Daoy (cell line): ENCODE measurements at places on chromosomes 6 and 20. TPM values are rescaled to one million over a fixed set of nuclear protein-coding genes. Genes with fewer than 3 reads are reported as not detected.

- DNase-seq: no peak
These were observed 28.1 kb downstream of the ACTR5 start for GRCh38 chr20:38776363-38776762.

GRCh38 chr6:147176795-147177194 is 27.4 kb upstream of the STXBP5 start:
- DNase-seq: no peak

DNA sequence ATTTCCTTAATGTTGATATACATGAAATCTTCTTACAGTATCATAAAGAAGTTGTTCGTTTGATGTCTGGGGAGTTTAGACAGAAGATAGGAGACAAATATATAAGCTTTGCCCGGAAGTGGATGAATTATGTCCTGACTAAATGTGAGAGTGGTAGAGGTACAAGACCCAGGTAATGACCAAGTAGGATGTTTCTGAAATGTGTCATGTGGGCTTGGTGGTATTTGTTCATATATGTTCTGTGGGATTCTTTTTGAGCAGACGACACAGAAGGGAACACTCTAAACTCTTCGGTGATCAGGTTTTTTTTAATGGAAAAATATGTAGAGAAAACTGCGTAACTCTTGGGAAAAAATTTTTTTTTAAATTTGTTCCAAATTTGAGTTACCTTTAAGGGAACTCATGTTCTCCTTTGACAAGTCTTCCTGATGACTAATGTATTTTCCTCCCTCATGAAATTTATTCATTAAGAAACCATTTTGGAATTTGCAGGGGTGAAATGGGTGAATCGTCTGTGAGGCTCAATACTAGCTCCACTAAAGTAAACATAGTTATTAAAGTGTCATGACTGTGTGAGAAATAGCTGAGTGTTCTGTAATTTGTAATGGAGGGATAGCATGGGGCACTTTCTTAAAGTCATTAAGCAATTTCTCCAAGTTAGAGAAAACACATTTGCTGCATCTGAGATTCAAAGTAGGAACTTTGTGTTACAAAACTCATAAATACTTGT is 100.6 kb downstream of the MAP3K4 start:
- DNase-seq: no peak

DNA sequence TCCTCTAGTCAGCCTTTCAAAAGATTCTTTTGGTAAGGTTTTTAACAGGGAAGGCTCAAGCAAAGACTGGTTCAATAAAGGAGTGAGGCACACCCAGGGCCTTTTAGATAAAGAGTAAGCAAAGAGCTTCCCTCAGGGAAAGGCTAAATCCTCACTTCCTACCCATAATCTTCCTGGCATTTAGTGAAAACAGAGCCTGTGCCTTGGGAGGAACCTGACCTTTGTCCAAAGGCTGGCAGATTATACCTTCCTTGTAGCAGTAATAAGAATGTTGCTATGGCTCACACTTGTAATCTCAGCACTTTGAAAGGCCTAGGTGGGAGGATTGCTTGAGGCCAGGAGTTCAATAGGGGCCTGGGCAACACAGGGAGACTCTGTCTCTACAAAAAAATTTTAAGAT is 280.1 kb upstream of the PLCB4 start:
- DNase-seq: no peak

GRCh38 chr6:46367354-46368168 is 123.7 kb downstream of the RCAN2 start:
- no peak for DNase-seq

GRCh38 chr6:154611241-154611640 is 100.8 kb upstream of the CNKSR3 start:
- DNase-seq: no peak

- DNase-seq: no peak
These were observed 138.4 kb downstream of the ELOVL4 start for GRCh38 chr6:79808921-79809320.

DNA sequence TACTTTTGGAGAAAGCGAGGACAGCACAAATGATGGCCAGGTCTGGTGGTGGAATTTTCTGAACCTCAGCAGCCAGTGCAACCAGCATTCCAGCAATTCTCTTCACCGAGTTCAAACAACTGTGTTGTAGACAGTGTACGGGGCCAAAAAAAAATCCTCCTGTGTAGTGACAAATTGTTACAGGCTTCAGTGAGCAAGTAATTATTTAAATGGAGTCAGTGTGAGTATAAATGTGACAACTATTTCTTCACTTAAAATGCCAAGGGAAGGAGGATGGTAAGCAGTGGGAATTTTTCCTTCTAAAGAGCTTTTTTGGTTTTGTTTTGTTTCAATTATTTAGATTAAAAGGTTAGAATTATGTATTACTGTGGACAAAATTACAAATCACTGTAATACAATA is 154.1 kb downstream of the TMEM242 start:
- DNase-seq: no peak

DNA sequence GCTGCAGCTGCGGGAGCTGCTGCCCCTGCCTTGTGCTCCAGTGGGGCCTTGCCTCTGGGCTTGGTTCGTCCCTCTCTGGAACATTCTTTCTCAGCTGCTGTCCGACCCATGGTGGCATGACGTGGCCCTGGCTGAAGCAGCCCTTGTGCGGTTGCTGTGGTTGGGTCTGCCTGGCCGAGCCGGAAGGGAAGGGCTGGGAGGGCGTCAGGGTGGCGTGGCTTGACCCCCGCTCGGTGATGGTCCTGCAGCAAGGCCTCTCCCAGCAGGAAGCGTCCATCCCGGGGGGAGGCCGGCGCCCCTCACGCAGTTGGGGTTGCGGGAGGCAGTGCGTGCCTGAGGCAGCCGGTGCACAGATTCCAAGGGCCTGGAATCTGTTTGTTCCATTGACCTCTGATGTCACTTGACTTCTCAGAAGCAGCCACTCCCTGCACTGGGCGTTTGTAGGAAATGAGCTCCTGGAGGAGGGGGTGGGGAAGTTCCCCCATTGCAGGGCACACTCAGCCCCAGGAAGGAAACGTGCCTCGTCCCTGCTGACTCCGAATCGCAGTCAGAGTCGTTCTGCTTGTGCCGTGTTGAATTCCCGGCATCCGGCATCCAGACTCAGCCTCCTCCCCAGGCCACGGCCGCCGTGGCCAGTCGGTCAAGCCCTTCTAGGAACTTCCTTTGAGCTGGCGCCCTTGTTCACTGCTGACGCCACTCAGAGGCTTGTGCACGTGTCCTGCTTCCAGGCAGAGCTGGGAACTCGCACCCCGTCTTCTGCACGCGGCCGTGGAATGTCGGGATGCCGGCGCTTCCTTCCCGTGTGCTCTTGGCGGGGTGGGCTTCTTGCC is 9.7 kb upstream of the TNFRSF6B start:
- peak; percentile 69 for DNase-seq

The TSHZ2 gene
- 0.57 and 1.3 TPM in 2 replicates for total RNA-seq

The RSPH3 gene
- total RNA-seq: 3.0 and 5.2 TPM in 2 replicates

The GRM1 gene
- total RNA-seq: not detected in 2 replicates

The MAD2L1BP gene
- total RNA-seq: 24.1 and 59.5 TPM in 2 replicates
